ENCODE measurements at places on chromosomes 4 and X.

DNA sequence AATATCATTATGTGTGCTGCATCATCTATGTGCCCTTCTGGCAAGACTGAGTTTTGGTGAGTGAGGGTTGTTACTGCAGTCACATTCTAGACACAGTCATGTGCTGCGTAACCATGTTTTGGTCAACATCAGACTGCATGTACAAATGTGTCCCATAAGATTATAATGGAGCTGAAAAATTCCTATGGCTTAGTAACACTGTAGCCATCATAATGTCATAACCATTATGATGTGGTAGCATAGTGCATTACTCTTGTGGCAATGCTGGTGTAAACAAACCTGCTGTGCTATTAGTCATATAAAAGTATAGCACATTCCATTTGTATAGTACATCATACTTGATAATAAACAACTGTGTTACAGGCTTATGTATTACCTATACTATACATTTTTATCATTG is 198.1 kb upstream of the NUDT6 start:
- H3K4me3 ChIP-seq: no peak overlapping the region
- no peaks in the 10 kb centered on the region for H3K27me3 ChIP-seq
- H3K4me1 ChIP-seq: peaks cover 33% of the 10 kb centered on the region
- H3K36me3 ChIP-seq: no peaks in the 10 kb centered on the region
- DNase-seq: peak; percentile 76

GRCh38 chrX:139692506-139692849 is 15.5 kb downstream of the MCF2 start:
- peak overlapping the region; percentile 43 for H3K4me3 ChIP-seq
- no peaks in the 10 kb centered on the region for H3K36me3 ChIP-seq
- no peaks in the 10 kb centered on the region for H3K4me1 ChIP-seq

DNA sequence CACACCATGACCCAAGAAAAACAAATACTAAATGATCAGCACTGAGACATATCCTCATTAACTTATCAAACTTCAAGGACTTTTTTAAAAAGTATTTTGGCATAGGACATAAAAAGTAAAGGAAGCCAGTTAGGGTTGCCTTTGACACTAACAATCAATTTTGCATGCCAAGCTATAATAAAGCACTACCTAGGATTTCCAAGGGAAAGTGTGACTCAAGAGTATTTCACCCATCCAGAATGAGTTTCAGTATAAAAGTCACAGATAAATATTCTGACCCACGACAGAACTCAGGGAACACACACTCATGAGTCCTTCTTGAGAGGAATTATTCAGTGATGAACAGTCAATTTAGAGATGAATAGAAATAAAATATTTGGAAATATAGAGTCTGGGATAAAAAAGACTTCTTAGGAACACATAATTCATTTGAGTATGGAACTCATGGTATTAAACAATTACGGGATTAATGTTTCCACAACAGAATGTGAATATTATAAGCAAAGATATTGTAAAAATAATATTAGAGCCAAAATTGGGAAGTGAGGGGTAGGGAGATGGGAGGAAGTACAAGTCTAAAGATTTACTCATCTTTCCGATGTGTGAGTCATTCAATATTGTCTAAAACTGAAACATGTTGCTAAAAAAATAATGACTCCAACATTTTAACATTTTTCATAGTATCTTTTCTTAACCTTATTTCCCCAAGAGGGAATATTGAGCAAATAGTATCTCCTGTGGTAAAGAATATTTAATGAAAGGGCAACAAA is 143.5 kb upstream of the LNX1 start:
- no peaks in the 10 kb centered on the region for H3K36me3 ChIP-seq
- no peaks in the 10 kb centered on the region for H3K27me3 ChIP-seq
- H3K4me1 ChIP-seq: no peaks in the 10 kb centered on the region
- H3K27ac ChIP-seq: no peak overlapping the region

- H3K27me3 ChIP-seq: no peaks in the 10 kb centered on the region
- no peak overlapping the region for H3K4me3 ChIP-seq
- DNase-seq: no peak
- no peaks in the 10 kb centered on the region for H3K36me3 ChIP-seq
Measured at GRCh38 chr4:169963998-169964397, 62.2 kb downstream of the MFAP3L start.

DNA sequence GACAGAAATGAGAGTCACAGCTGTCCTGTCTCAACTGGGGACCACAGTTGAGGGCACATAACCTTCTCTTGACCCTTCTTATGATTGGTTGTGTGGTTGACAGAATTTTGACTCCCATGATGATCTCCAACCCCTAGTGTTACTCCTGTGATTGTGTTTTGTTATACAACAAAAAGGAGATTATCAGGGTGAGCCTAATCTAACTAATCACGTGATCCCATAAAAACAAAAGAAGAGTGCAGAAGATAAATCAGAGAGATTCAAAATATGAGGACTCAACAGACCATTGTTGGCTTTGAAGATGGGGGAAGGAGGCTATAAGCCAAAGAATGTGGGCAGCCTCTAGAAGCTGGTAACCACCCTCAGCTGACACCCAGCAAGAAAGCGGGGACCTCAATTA is 72.7 kb downstream of the GUCY2F start:
- no peak overlapping the region for H3K4me3 ChIP-seq
- H3K36me3 ChIP-seq: no peaks in the 10 kb centered on the region
- no peaks in the 10 kb centered on the region for H3K4me1 ChIP-seq
- no peaks in the 10 kb centered on the region for H3K27me3 ChIP-seq
- no peak overlapping the region for H3K27ac ChIP-seq

DNA sequence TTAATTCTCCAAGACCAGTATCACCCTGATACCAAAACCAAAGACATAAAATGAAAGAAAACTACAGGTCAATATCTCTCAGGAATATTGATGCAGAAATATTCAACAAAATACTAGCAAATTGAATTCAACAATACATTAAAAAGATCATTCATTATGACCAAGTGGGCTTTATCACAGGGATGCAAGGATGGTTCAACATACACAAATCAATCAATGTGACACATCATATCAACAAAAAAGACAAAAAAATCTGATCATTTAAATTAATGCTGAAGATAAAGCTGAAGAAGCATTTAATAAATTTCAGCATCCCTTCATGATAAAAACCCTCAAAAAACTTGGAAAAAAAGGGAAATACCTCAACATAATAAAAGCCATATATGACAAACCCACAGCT is 341.4 kb downstream of the GUCY2F start:
- H3K4me3 ChIP-seq: no peak overlapping the region
- H3K4me1 ChIP-seq: no peaks in the 10 kb centered on the region
- no peaks in the 10 kb centered on the region for H3K27me3 ChIP-seq

GRCh38 chr4:172950990-172951389 is 217.6 kb upstream of the GALNT7 start:
- no peaks in the 10 kb centered on the region for H3K36me3 ChIP-seq
- no peak overlapping the region for H3K27ac ChIP-seq
- no peaks in the 10 kb centered on the region for H3K27me3 ChIP-seq
- no peak for DNase-seq

DNA sequence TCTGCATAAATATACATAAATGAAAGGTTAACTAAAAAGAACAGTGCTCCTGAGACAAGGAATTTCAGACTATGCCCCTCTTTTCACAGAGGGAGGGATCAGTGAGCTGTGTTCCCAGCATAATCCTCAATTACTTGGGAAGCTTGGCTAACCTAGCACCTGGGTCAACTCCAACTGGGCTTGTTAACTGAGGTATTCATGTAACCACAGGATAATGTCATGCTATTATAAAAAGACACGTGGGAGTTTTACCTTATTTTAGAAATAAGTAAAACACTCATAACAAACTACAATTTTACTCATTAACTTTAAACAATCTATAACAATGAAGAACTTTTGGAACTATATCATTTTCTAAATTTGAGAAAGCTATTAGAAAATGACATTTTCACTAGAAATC is 48.6 kb downstream of the RPGR start:
- H3K36me3 ChIP-seq: no peaks in the 10 kb centered on the region
- H3K27ac ChIP-seq: no peak overlapping the region
- no peak overlapping the region for H3K4me3 ChIP-seq
- no peak for DNase-seq

- no peaks in the 10 kb centered on the region for H3K27me3 ChIP-seq
- no peak for DNase-seq
- H3K27ac ChIP-seq: no peak overlapping the region
- no peaks in the 10 kb centered on the region for H3K36me3 ChIP-seq
- H3K4me3 ChIP-seq: no peak overlapping the region
- peaks cover 3% of the 10 kb centered on the region for H3K4me1 ChIP-seq
Measured at GRCh38 chr4:2925496-2925895, 37.7 kb downstream of the NOP14 start.

GRCh38 chr4:120506536-120506935 is 416.0 kb downstream of the PRDM5 start:
- H3K4me3 ChIP-seq: no peak overlapping the region
- H3K27ac ChIP-seq: no peak overlapping the region
- H3K27me3 ChIP-seq: no peaks in the 10 kb centered on the region

DNA sequence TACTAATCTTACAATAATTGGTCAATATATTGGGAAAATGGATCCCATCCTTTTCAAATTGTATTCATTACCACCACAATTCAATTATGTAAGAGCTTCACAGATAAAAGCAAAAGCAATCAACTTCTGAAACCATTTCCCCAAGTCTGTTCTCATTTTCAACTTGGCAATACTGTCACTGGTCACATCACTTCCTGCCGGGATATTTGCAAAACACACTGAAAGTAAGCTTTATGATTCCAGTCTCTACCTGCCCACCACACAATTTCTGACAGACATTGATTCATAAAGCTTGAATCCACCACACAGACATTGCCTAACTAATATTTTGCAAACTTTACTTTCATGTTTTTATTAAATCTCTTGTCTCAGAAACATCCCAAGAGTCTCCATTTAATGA is 53.6 kb downstream of the LIN54 start:
- no peak overlapping the region for H3K4me3 ChIP-seq
- DNase-seq: no peak
- no peaks in the 10 kb centered on the region for H3K27me3 ChIP-seq
- no peak overlapping the region for H3K27ac ChIP-seq
- H3K4me1 ChIP-seq: no peaks in the 10 kb centered on the region
- H3K36me3 ChIP-seq: no peaks in the 10 kb centered on the region

- H3K4me3 ChIP-seq: peak overlapping the region; percentile 81
- H3K27me3 ChIP-seq: no peaks in the 10 kb centered on the region
- H3K4me1 ChIP-seq: peaks cover 13% of the 10 kb centered on the region
- H3K36me3 ChIP-seq: no peaks in the 10 kb centered on the region
- no peak for DNase-seq
Measured at GRCh38 chr4:1347410-1347864, 429 bp downstream of the UVSSA start.

DNA sequence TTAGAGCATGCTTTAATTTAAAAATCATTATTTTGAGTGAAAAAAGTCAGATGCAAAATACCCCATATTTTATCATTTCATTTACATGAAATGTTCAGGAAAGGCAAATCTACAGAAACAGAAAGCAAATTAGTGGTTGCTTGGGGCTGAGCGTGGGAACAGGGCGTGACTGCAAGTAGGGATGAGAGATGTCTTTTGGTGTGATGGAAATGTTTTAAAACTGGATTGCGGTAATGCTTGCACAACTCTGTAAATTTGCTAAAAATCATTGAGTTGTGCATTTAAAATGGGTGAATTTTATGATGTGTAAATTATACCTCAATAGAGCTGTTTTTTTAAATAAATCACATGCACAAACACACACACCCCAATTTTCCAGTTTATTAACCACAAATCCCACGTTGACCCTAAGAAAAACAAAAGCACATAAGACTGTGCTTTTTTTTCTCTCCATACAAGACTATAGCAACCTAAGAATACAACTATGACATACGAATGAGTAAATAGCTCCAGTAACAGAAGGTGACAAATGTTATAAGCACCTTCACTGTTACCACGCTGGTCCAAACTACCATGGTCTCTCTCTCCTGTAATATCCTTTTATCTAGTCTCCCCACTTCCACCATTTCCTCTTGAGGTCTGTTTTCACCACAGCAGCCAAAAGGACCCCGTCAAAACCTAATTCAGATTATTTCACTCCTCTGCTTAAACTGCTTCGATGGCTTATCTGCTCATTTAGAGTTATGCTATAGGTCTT is 37.2 kb downstream of the FRMD7 start:
- no peak overlapping the region for H3K4me3 ChIP-seq
- H3K27ac ChIP-seq: no peak overlapping the region
- no peaks in the 10 kb centered on the region for H3K36me3 ChIP-seq
- H3K4me1 ChIP-seq: no peaks in the 10 kb centered on the region

DNA sequence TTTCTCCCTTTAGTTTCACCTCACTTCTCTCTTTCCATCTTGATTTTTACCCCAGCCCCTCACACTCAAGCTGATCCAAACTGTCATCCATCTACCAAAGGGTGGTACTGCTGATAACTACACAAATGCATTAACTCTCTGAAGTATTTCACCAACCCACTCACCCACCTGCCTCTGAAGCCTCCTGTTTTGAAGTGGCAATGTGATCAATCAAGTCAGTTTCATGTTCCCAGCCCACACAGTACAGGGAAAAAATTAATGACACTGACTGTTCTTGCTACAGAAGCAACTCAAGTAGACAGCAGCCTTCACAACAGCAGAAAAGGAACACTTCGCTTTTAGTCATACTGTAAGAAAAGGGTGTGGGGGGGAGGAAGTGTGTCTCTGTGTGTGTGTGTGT is 183.0 kb upstream of the NOCT start:
- no peaks in the 10 kb centered on the region for H3K36me3 ChIP-seq
- no peak overlapping the region for H3K4me3 ChIP-seq
- H3K4me1 ChIP-seq: no peaks in the 10 kb centered on the region
- H3K27ac ChIP-seq: no peak overlapping the region
- H3K27me3 ChIP-seq: no peaks in the 10 kb centered on the region

DNA sequence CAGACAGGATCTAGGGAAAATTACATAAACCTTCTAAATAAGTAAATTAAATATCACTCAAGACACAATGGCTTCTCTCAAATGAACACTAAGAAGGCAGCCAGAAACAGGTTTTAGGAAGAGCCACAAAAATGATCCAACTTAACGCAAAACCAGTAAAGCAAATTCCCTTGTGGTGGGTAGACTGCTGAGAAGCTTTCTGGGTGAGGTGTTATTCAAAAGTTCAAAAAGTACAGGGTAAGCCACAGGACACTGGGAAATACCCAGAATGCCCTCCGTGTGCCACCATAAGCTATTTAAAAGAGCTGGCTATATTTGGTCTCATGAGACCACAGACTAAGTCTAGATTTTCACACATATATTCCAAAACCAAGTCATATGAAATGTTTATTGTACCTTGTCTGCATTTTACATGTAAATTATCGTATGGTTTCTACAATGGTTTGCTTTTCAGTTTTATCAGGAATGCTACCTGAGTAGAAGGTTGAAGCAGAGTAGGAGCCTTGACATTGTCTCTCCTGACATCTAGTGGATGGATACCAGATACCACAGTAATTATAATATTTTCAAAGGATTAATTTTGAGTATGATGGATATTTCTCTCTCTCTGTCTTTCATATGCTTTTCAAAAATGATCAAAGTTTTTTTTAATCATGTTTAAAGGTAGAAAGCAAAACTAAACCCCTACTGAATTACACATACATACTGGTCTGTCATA is 109.3 kb upstream of the KLHL13 start:
- no peaks in the 10 kb centered on the region for H3K27me3 ChIP-seq
- no peaks in the 10 kb centered on the region for H3K36me3 ChIP-seq
- H3K4me3 ChIP-seq: no peak overlapping the region
- peak; percentile 10 for DNase-seq

All from Panc1 (cell line).